ENCODE measurements at places on chromosomes 6 and 20. TPM values are rescaled to one million over a fixed set of nuclear protein-coding genes. Genes with fewer than 3 reads are reported as not detected.

Gene ZNF165
- 6.9 TPM for total RNA-seq

Gene CLDN20
- total RNA-seq, result 0.19 TPM

- no peak for DNase-seq
- H3K27me3 ChIP-seq, result no peaks in the 10 kb centered on the region
- H3K36me3 ChIP-seq, result no peaks in the 10 kb centered on the region
- peaks cover 54% of the 10 kb centered on the region for H3K4me1 ChIP-seq
- no peak overlapping the region for H3K4me3 ChIP-seq
- H3K27ac ChIP-seq, result peak overlapping the region; percentile 73
These were observed 43.1 kb upstream of the TNFAIP3 start for GRCh38 chr6:137823826-137824555.

DNA sequence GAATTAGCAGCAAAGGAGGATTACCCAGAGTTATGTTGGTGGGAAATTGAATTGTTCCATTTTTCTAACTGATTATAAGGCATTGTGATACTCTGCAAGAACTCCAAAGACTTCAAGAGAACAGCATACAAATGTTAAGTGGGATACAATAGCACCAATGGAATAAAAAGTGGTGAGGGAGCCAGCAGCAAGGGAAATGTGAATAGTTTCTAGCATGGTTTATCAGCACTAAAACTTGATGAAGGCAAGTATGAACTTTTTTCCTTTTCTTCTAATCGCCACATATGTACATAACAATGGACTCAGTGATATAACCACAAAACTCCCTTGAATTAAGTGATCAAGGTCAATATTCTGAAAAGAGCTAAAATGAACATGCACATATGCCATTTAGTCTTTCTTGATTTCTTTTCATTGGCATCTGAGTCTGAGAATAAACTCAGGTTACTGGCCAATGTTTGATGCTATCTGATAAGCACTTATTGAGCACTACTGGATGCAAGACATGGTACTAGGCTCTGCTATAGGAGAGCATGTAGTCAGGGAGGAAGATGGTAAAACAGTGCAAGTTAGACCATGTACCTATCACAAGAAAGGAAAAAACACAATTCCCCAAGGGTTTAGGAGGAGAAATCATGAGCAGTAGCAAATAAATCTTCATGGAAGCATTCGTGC lies 36.6 kb upstream of the NOX3 start:
- H3K27me3 ChIP-seq, result no peaks in the 10 kb centered on the region
- no peak for DNase-seq
- H3K27ac ChIP-seq, result no peak overlapping the region
- peaks cover 19% of the 10 kb centered on the region for H3K4me1 ChIP-seq
- H3K4me3 ChIP-seq, result no peak overlapping the region

DNA sequence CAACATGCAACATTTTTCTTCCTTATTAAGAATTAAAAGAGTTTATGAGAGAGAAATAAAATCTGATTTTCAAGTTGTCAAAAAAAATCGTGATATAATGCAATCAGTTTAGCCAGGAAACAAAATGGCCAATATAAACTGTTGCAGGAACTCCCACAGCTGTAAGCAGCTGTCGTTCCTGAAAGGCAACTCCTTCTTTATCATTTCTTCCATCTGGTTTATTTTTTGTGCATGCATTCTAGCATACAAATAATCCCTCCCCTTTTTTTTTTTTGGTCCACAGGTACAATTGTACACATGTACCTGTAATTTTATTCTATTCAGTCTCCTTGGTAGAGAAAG lies 19.7 kb downstream of the TRAF3IP2 start:
- H3K36me3 ChIP-seq, result peaks cover 16% of the 10 kb centered on the region
- no peak for DNase-seq
- no peaks in the 10 kb centered on the region for H3K27me3 ChIP-seq
- H3K27ac ChIP-seq, result no peak overlapping the region
- H3K4me3 ChIP-seq, result no peak overlapping the region
- peaks cover 45% of the 10 kb centered on the region for H3K4me1 ChIP-seq

DNA sequence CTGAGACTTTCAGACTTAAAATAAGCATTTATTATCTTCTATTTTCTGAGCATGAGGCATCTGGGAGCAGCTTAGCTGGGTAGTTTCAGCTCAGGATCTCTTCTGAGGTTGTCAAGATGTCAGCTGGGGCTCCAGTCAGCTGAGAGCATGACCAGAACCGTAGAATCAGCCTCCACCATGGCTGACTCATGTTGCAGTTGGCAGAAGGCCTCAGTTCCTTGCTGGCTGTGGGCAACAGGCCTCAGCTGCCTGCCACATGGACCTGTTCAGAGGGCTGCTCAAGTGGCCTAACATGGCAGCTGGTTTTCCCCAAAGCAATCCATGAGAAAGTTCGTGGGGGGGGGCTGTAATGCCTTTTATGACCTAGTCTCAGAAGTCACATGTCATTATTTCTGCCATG lies 142.3 kb downstream of the LY86 start:
- peak overlapping the region; percentile 11 for H3K27ac ChIP-seq
- H3K4me1 ChIP-seq, result peaks cover 3% of the 10 kb centered on the region
- no peaks in the 10 kb centered on the region for H3K27me3 ChIP-seq
- H3K36me3 ChIP-seq, result no peaks in the 10 kb centered on the region
- no peak overlapping the region for H3K4me3 ChIP-seq

DNA sequence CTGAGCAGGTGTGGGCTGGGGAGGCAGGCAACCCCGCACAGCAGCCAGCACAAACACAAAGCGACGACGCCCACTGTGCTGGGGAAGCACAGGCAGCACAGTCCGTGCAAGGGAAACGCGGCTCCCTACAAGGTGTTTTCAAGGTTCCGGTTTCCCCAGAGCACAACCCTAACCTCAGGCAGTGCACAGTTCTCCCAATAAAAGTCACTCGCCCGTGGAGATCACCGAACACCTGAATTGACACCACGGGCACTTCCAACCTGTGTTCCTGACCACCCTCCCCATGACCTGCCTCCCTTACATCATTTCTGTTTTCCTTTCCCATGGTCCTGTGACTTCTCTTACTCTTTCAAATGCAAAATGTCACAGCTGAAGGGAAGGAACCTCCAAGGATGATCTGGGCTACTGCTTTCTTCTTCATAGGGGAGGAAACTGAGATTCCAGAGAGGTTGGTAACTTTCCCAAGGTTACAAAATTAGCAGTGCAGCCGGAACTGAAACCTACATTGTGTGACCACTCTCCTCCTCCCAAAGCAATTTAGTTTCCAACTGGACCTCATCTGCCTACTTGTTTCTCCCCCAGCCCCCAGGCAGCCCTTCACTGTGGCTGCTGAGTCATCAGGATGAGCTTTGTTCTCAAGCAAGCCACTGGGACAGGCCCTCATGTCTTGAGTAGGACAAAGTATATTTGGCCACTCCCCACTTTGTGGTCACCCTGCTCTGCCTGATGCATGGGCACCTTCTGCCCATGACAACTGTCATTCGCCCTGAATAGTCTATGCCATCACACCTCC lies 125.3 kb downstream of the ATXN1 start:
- no peak overlapping the region for H3K4me3 ChIP-seq
- no peaks in the 10 kb centered on the region for H3K27me3 ChIP-seq
- no peak for DNase-seq
- no peaks in the 10 kb centered on the region for H3K36me3 ChIP-seq
- H3K27ac ChIP-seq, result no peak overlapping the region

DNA sequence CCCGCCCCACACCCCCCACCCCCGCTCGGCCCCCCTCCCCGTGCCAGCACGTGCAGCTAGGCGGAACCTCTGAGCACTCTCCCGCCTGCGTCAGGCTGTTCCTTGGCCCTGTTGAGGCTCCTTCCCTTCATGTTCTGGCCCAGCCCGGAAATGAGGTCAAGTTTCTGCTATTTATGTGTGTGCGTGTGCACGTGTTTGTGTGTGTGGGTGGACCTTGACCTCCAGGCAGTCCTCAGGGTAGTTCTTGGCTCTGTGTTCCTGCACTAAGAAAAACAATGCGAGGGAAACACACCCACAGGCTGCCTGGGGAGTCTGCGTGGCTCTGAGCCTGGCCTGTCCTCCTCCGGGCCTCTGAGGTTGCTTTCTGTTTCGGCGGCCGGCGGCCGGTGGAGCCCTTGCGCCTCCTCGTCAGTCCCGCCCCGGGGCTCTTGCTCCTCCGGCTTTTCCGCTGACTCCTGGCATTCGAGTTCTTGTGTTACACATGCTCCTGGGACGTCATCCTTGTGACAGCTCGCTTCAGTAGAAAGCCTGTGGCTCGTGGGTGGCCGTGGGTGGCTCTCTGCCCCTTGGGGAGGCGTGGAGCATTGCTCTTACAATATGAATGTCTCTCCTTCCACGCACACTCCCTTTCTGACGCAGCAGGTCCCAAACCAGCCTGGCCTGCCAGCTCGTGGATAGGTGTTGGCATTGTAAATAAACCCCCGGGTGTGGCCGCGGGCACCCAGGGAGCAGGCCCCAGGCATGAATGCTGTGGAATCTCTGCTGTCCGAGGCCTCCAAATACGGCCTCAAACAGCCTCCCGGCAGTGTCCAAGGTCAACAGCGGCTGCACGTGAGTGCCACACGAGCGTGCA lies 10.0 kb downstream of the SLCO4A1 start:
- H3K4me1 ChIP-seq, result peaks cover 40% of the 10 kb centered on the region
- peak overlapping the region; percentile 95 for H3K27ac ChIP-seq
- no peaks in the 10 kb centered on the region for H3K36me3 ChIP-seq
- peak; percentile 84 for DNase-seq

DNA sequence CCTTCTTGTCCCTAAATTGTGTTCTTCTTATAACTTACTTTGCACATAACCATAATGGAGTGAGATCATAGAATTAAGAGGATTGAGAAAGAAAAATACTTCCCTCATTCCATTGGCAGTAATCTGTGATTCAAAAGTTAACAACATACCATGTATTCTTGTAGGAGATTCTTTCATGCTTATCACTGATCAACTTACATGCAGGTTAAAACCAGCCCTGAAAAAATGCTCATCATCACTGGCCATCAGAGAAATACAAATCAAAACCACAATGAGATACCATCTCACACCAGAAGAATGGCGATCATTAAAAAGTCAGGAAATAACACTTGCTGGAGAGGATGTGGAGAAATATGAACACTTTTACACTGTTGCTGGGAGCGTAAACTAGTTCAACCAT lies 36.5 kb upstream of the GFRAL start:
- no peaks in the 10 kb centered on the region for H3K4me1 ChIP-seq
- H3K36me3 ChIP-seq, result no peaks in the 10 kb centered on the region
- no peak overlapping the region for H3K4me3 ChIP-seq
- H3K27me3 ChIP-seq, result no peaks in the 10 kb centered on the region

DNA sequence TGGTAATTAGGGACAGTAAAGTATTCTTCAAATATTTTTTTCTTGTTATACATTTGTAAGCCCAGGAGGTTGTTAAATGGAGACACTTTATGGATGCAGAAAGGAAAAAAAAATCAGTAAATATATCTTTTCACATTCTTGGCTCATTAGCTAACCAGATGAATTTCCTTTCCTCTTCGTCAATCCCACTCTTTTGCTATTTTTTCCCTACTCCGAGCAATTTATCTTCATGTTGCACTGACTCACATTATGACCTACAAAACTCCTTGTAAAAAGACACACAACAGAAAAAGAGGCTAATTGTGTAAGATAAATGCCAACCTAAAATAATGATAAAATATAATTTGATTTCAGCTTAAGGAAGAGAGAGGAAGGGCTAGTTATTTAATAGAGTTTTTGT lies 472.9 kb upstream of the ZNF337 start:
- H3K4me3 ChIP-seq, result no peak overlapping the region
- H3K27me3 ChIP-seq, result no peaks in the 10 kb centered on the region
- H3K27ac ChIP-seq, result no peak overlapping the region
- H3K36me3 ChIP-seq, result no peaks in the 10 kb centered on the region

Measured in esophagus squamous epithelium (tissue), 5 donors.